ENCODE measurements at places on chromosomes 4 and X.

- H3K27ac ChIP-seq: no peak overlapping the region
- peak overlapping the region; percentile 82 for H3K4me3 ChIP-seq
- H3K27me3 ChIP-seq: peaks cover 67% of the 10 kb centered on the region
- DNase-seq: peak; percentile 79
These were observed 2.3 kb upstream of the NR3C2 start for GRCh38 chr4:148444296-148445070.

DNA sequence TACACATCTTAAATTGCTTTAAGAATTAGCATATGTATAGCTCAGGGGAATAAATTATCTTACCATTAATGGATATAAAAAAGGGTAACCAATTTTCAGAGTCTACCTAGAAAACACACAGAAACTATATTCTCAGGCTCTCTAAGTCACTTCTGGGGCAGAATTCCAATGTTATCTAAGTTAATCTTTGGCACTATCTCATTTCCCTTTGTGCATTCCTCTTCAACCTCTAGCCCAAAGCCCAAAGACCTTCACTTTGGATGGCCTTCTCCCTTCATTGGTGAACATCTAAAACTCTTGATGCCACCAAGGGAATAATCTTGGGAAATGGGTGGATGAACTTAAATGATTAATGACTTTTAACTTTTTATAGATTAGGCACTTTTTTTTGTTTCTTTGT is 108.3 kb downstream of the APBB2 start:
- no peak overlapping the region for H3K4me3 ChIP-seq
- no peak overlapping the region for H3K27ac ChIP-seq
- H3K36me3 ChIP-seq: no peaks in the 10 kb centered on the region
- H3K27me3 ChIP-seq: no peaks in the 10 kb centered on the region

GRCh38 chrX:139924069-139924695 is 8.7 kb downstream of the ATP11C start:
- no peak overlapping the region for H3K4me3 ChIP-seq
- H3K36me3 ChIP-seq: no peaks in the 10 kb centered on the region
- no peak overlapping the region for H3K27ac ChIP-seq
- H3K27me3 ChIP-seq: no peaks in the 10 kb centered on the region
- H3K4me1 ChIP-seq: no peaks in the 10 kb centered on the region

DNA sequence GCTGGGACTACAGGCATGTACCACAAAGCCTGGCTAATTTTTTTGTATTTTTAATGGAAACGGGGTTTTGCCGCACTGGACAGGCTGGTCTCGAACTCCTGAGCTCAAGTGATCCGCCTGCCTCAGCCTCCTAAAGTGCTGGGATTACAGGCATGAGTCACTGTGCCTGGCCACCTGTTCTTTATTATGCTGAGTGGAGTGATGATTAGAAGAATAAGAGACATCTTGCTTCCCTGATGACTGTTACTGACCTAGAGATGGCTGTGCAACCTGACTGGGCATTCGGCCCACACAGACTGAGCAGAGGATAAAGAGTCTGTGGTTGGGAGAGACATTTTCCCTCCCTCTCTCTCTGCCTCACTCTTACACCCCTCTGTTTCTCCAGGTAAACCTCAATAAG is 56.7 kb downstream of the SPINK2 start:
- no peak for DNase-seq
- no peak overlapping the region for H3K27ac ChIP-seq
- H3K36me3 ChIP-seq: no peaks in the 10 kb centered on the region
- H3K4me3 ChIP-seq: no peak overlapping the region
- no peaks in the 10 kb centered on the region for H3K27me3 ChIP-seq

DNA sequence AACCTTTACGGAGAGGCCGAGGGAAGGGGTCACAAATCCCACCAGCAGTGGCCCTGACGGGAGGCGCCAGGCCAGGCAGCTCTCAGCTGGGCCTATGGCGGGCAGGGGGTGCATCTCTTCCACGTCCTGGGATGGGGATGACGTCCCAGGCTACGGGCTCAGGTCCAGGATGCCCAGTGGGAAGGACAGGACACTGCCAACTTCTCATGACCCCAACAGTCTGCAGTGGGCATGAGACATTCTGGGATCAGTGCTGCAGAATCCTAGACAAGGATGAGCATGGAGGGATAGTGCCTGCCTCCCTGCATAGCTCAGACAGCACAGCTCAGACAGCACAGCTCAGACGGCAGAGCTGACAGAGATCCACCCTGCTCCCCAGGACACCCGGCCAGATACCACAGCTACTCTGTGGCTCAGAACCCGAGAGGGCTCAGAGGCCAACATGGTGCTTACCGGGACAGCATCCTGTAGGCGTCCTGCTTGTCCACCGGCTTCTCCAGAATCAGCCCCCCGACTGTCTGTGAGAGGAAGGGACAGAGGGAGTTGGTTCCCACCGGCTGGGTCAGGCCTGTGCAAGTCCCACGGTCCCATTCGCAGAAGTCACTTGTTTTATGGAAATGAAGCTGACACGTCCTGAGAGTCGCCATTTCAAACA is 17.3 kb downstream of the ASMTL start:
- no peaks in the 10 kb centered on the region for H3K27me3 ChIP-seq
- H3K4me1 ChIP-seq: no peaks in the 10 kb centered on the region
- no peak overlapping the region for H3K27ac ChIP-seq
- H3K4me3 ChIP-seq: no peak overlapping the region

Data from osteoblast (primary cell).